ENCODE measurements at places on chromosomes 12 and 14. TPM values are rescaled to one million over a fixed set of nuclear protein-coding genes. Genes with fewer than 3 reads are reported as not detected.

RNF212B gene
- total RNA-seq = not detected

OTX2 gene
- not detected for total RNA-seq

CDKL1 gene
- total RNA-seq = 7.9 TPM

PRKAG1 gene
- 32.8 TPM for total RNA-seq

SLC39A5 gene
- total RNA-seq = 101 TPM

GON7 gene
- total RNA-seq = 45.9 TPM

AQP5 gene
- total RNA-seq = not detected

NUDT14 gene
- 5.8 TPM for total RNA-seq

B3GNT4 gene
- 0.04 TPM for total RNA-seq

FZD10 gene
- total RNA-seq = not detected
